ENCODE measurements at places on chromosomes 2 and 18. TPM values are rescaled to one million over a fixed set of nuclear protein-coding genes. Genes with fewer than 3 reads are reported as not detected.
A peak's percentile ranks its signal among the peaks of the same experiment; 100 is the strongest.

- DNase-seq = no peak
Measured at GRCh38 chr18:2139691-2140090, 431.6 kb downstream of the METTL4 start.

DNA sequence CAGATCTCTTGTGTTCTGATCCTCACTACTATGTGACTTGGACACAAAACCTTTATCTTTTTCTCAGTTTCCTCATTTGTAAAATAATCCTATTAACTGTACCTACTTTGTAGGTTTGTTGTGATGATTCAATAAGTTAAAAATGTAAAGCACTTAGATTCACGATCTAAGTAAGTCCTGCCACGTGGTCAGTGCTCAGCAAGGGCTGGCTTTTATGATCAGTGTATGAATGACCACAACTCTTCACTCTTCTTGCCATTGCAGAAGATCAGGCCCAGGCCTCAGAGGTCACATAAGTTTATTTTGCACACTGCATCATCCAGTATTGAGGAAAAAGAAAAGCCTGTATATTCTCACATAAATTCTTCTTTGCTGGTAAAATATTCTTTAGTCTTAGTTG, 1192.5 kb upstream of the ACVR2A start:
- no peak for DNase-seq

GRCh38 chr2:165268754-165269153, 29.5 kb downstream of the SCN2A start:
- no peak for DNase-seq

Gene VWC2L
- total RNA-seq = not detected

DNA sequence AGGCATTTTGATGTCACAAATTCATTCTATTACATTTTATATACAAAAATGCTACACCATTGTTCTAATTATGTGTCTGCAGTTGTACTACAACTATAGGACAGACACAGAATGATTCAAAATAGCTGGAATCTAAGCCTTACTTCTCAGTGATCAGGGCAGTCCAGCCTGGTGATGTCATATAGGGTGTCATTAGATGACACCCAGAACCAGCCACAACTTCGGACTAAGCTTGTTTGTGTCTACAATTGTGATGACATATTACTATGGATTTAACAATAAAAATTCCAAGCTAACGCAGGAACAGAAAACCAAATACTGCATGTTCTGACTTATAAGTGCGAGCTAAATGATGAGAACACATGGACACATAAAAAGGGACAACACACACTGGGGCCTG, 31.0 kb downstream of the M1AP start:
- no peak for DNase-seq

- no peak for DNase-seq
Measured at GRCh38 chr2:96526101-96526591, 10.4 kb upstream of the ARID5A start.

- no peak for DNase-seq
Measured at GRCh38 chr2:66408905-66409304, 26.0 kb upstream of the MEIS1 start.

- DNase-seq = no peak
Measured at GRCh38 chr18:40864846-40865245, 1090.2 kb upstream of the PIK3C3 start.

- no peak for DNase-seq
Measured at GRCh38 chr2:173898178-173898668, 67.0 kb downstream of the SP3 start.

DNA sequence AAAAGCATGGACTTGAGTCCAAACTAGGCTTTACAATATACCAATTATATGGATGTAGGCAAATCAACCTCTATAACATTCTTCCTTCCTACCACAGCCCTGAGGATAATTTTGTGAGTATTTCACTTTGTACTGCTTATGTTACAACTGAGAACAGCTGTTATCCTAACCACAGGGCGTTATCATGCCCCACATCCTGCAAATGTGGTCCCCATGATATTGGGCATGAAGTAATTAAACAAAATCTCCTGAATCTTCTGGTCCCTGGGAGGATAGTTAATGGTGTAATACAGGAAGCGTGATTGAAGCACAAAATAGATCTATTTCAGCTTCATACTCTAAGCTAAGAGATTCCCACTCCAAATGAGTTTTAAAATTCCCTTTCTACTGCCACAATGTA, 223.6 kb downstream of the CDH20 start:
- no peak for DNase-seq

DNA sequence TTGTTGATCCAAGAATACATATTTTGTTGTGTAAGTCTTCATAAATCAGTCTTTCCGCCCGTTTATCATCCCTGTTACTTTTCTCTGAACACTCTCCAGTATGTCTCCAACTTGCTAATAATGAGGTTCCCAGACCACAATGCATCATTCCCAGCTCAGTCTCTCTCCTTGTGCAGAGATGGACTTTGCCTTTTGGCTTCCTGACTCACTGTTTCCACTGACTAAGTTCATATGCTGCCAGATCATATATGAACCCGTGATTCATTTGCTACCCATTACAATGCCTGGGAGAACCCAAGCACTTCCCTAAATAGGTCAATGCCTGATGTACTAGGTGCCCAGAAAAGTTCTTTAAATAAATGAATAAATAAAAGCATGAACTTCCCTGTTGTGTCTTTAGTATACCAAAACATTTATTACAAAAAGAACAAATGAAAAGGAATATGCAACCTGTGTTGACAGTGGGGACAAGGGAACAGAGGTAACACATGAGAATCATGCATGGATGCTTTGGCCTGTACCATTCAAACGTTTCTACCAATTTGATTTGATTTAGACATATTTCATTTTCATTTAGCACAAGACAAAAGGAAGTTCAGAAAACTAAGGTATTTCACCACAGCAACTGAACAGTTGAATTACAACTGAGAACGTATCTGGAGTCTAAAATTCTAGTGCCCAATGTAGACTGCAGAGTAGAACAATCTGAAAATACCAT, 215.4 kb upstream of the HNRNPA3 start:
- no peak for DNase-seq

Gene FAM110C
- 0.39 TPM for total RNA-seq

DNA sequence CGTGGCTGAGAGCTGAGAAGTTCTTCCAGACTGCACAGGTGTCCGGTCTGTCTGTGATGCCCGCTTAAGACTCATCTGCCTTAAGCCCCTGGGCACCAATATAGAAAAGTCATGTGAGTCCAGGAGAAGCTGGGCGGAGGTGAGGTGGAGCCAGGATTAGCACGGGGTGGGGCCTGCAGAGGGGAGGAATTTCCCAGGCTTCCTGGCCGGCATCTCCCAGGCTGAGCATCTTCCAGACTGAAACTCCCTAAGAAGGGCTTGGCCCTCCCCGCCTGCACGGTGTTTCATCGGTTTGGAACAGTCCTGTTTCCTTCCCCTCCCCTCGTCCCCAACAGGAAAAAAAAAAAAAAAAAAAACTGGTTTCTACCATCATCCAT, 270.3 kb downstream of the ATAD2B start:
- no peak for DNase-seq

DNA sequence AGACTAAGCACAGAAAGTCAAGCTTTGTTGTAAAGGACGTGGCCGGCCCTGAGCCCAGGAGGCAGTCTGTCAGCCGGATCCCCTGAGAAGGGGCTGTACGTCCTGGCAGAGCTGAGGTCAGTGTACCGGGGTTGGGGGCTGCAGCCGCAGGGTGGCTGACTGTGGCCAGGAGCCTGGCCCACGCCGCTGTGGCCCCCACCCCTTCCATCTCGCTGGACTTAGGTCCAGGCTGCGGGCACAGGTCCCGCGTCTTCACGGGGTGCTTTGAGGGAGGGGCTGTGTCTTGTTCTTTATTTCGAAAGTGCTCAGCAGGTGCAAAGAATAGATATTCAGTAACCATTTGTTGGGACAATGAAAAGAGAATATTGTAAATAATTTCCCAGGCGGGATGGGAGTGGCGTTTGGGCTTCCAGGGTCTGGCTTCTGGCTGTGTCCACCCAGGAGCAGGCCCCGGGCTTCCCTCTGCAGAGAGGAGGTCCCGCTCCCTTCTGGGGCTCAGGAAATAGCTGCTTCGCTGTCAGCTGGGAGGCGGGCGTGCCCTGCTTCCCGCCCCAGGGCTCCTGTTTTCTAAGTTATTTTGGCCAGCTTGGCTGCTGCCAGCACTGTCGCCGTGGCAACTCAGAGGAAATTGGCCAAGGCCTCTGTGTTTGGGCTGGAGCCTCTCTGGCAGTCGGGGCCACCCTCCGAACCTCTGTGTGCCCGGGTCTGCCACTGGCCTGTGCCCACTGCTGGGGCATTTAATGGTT, 7.4 kb downstream of the NFATC1 start:
- DNase-seq = peak; percentile 71

DNA sequence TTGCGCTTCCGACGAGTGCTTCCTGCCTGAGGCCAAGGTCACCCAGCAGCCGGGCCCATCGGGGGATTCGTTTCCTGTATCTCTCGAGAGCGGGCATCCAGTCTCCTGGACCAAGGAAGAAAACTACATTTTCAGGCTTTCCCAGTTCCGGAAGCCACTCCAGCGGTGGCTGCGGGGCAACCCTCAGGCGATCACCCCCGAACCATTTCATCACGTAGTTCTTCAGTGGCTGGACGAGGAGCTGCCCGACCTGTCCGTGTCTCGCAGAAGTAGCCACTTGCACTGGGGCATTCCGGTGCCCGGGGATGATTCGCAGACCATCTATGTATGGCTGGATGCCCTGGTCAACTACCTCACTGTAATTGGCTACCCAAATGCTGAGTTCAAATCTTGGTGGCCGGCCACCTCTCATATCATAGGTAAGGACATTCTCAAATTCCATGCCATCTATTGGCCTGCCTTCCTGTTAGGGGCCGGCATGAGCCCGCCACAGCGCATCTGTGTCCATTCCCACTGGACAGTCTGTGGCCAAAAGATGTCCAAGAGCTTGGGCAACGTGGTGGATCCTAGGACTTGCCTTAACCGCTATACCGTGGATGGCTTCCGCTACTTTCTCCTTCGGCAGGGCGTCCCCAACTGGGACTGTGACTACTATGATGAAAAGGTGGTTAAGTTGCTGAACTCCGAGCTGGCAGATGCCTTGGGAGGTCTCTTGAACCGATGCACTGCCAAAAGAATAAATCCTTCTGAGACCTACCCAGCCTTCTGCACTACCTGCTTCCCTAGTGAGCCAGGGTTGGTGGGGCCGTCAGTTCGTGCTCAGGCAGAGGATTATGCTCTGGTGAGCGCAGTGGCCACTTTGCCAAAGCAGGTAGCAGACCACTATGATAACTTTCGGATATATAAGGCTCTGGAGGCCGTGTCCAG, 1.0 kb downstream of the MARS2 start:
- no peak for DNase-seq

DNA sequence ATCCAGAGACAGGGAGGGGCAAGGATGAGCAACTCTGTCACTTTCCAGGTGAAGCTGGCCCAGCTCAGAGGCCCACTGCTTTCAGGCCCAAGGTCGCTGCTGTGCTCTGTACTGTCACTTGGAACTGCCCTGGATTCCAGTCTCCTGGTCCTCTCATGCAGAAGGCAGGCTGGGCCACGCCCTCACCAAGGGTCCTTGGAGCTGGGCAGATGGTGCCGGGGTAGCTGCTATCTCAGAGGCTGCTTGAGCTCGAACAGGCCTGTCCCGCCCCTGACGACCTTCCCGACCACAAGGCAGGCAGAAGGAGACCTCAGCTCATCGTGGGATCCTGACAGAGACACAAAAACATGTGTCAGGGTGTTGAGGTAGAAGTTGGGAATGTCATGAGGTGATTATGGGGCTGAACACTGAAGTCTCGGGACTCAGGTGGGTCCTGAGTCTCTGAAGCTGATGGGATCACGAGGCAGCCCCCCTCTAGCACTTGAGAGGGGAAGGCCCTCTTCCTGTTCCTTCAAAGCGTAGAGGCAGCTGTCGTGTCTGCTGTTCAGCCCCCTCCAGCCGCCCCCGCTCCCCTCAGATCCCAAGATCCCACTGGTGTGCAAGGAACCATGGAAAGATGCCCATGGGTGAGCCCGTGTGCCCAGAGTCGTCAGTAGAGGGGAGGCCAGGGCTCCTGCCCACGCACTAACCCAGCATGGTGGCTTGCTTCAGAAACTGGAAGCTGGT, 78.3 kb downstream of the POLR1A start:
- DNase-seq = peak; percentile 10
